ENCODE measurements at places on chromosomes 16 and 17. TPM values are rescaled to one million over a fixed set of nuclear protein-coding genes. Genes with fewer than 3 reads are reported as not detected.

GRCh38 chr16:1030473-1030901 is 42.1 kb upstream of the SSTR5 start:
- no peak for DNase-seq

- DNase-seq = no peak
These were observed 23.1 kb upstream of the CDC6 start for GRCh38 chr17:40264458-40265185.

The MT3 gene
- total RNA-seq = 1,060 TPM

The C16orf92 gene
- total RNA-seq = not detected

GRCh38 chr16:53781023-53781605 is 77.2 kb downstream of the FTO start:
- DNase-seq = no peak

- DNase-seq = no peak
These were observed 73.1 kb upstream of the FAM20A start for GRCh38 chr17:68674029-68674925.

GRCh38 chr16:50275428-50276325 is 9.3 kb downstream of the ADCY7 start:
- DNase-seq = no peak

DNA sequence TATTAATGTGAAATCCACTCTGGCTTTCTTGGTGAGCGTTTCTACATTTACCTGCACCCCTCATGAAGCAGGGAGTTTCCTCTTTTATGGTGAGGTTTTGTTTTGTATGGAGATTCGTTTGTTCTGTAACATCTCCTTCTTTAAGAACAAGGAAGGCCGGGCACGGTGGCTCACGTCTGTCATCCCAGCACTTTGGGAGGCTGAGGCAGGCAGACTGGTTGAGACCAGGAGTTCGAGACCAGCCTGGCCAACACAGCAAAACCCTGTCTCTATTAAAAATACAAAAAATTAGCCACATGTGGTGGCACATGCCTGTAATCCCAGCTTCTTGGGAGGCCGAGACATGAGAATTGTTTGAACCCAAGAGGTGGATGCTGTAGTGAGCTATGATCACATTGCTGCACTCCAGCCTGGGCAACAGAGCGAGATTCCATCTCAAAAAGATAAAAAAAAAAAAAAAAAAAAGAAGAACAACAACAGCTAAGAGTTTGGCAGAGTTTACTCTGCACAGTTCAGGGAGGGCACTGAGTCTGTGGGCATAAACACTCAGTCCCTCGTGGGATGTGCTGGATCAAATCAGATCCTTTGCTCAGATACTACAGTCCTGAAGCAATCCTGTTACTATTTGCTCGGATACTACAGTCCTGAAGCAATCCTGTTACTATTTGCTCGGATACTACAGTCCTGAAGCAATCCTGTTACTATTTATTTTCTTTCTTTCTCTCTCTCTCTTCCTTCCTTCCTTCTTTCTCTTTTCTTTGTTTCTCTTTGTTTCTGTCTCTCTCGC is 28.9 kb downstream of the ADCY9 start:
- DNase-seq = no peak

The CACNB1 gene
- 76.0 TPM for total RNA-seq

GRCh38 chr17:32515677-32516383 is 29.0 kb downstream of the CDK5R1 start:
- DNase-seq = no peak

The LRRC75A gene
- 11.5 TPM for total RNA-seq

DNA sequence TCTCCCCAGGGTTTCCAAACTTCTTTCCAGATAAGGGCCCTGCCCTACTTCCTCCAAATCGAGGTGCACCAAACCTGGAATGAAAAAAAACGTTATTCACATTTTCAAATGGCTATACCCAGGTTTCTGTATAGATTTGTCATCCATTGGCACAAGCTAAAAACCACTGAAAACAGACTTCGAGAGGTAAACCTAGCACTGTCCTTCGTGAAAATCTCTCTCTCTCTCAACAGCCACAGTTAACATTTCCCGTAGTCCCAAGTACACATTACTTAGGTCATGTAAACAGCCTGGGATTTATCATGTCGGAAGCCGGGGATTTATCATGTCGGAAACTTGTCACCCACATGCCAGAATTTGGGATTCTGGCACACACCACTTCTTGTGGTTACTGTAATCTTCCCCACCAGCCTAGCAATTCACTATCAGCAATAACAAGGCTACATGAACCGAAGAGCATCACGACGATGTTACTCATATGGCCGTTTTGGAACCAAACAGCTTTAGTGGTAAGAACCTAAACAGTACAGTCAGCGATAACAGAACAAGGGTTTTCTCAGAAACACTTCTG is 1.2 kb downstream of the DDX5 start:
- no peak for DNase-seq

The ITGA3 gene
- total RNA-seq = 45.3 TPM

The CA4 gene
- total RNA-seq = 23.2 TPM

- no peak for DNase-seq
These were observed 114.2 kb upstream of the TMEM97 start for GRCh38 chr17:28204751-28205150.

The PRR15L gene
- not detected for total RNA-seq

The ENPP7 gene
- total RNA-seq = not detected

The CRHR1 gene
- 19.6 TPM for total RNA-seq

DNA sequence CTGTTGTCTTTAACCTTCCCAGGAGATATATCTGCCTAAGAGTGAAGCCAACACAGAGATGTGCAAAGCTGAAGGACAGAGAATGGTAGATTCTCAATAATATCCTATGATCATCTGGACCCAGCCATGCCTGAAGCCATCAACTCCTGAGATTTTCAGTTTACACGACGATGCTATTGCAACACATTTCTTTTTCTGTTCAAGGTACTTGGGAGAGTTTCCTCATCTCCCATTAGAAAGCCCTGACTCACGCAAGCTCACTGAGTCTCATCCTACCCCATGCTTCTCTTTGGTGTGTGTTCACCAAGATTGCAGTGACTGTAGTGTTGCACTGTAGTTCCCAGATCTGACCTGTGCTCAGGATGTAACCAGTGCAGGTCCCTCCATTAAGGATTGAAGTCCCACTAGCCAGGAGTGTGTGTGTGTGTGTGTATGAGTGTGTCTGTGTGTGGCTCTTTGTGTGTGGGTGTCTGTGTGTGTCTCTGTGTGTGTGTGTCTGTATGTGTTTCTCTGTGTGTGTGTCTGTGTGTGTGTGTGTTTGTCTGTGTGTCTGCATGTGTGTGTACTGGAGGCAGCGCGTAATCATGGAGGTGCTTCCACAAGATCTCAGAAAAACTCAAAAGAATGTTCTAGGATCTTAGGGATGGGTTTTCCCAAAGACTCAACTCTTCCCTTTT is 15.5 kb downstream of the CES1 start:
- DNase-seq = no peak

The TP53TG3C gene
- total RNA-seq = not detected

- DNase-seq = no peak
These were observed 130.8 kb upstream of the IRX3 start for GRCh38 chr16:54417384-54417783.

The CACNA1G gene
- total RNA-seq = 28.0 TPM

Measured in dorsolateral prefrontal cortex (tissue), 122 donors.